ENCODE measurements at places on chromosomes 16 and 17.

GRCh38 chr17:38861399-38861843 is 7.9 kb upstream of the RPL23 start:
- peak; percentile 50 for DNase-seq

DNA sequence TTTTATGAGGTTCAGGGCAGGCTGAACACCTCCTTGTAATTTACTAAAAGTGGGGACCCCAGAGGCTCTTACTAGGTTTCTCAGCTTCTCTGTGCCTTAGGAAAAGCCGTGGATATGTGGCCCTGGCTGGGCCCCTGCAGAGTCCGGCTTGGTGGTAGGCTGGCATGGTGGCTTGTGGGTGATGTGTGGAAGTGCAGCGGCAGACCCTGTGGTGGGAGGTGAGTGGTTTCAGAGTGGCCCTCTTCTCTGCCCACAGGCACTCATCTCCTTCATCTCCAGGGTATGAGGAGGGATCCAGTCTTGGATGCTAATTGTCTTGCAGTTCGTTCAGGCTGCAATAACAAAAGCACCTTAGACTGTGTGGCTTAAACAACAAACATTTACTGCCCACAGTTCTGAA is 58.9 kb downstream of the ASIC2 start:
- DNase-seq: no peak

DNA sequence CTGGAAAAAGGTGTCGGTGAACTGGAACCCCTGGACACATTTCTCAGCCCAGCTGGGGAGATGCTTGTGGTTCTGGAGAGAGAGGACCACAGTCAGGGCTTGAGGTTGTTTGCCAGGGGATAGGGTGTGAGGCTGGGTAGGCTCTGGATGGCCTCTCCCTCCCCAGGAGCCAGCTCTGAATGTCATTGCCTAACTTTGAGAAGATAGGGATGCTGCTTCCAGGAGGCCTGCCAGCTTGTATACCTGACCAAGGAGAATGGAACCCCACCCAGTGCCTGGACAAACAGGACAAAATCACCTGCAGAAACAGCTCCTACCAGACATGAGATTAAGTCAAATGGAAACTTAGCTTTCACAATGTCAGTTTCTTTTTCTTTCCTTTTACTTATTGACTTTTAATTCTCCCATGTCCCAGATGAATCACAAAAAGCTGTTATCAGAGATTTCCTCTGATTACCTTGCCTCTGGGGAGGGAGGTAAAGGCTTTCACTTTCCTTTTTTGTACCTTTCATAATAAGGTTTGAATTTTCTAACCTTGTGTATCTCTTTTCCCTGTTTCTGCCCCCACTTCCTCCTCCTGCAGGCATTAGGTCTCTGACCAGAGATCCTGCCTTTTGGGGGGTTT is 29.8 kb upstream of the PLLP start:
- no peak for DNase-seq

DNA sequence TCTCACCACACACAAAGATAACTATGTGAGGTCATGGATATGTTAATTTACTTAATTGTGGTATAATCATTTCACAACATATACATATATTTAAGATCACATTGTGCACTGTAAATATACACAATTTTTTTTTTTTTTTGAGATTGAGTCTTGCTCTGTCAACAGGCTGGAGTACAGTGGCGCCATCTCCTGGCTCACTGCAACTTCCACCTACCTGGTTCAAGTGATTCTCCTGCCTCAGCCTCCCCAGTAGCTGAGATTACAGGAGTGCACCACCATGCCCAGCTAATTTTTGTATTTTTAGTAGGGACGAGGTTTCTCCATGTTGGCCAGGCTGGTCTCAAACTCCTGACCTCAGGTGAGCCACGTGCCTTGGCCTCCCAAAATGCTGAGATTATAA is 11.5 kb upstream of the PRSS54 start:
- DNase-seq: peak; percentile 50

DNA sequence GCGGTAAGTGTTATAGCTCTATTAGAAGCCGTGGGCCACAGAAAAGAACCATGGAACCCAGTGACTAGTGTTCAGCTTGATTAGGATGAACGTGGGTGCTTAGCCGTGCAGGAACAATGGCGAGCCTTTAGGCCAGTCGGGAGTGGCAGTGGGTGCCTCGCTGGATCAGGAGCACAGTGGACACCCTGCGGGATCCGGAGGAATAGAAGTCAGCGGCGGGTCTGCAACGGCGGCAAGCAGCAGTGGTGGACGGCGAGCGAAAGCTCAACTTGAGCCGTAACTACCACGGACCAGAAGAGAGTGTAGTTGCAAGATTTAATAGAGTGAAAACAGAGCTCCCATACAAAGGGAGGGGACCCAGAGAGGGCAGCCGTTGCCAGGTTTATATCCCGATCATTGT is 37.3 kb upstream of the CDH15 start:
- no peak for DNase-seq

DNA sequence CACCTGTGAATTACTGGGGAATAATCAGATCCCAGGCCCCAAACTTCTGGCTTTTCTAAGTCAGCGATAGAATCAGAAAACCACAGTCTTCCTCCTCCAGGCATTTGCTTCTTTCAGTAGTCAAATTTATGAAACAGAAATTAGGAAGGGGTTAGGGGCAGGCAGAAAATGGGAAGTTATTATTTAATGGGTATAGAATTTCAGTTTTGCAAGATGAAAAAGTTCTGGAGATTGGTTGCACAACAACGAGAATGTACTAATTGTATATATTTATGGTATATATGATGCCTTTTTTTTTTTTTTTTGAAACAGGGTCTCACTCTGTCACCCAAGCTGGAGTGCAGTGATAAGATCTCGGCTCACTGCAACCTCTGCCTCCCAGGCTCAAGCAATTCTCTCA is 23.5 kb downstream of the ORC6 start:
- DNase-seq: no peak

DNA sequence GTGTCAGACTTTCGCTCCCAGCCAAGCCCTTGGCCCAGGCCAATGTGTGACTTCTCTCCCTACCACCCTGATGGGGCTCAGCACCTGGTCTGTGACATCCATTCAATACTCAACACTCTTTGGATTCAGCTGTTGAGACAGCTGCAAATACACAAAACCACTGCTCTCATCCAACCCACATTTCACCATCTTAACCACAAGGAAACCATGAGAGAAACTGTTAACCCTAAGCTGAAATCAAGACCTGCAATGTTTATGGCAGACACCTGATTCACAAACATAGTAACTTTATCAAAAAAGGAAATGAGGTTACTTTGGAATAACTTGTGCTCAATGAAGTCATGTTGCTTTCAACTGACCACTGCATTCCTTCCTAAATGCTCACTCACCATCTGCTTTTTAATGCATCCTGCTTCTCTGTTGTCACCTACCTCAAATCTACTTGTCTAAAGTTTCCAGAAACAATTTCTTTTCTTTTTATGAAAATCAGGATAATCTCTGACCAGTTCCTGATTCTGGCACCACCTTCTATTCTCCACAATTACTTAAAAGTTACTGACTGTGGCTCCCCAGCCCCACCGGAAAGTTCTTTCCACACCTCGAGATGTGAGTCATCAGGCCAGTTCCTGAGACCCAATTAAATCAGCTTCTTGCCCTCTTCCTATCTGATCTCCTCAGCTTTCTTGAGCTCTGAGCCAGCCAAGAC is 88.2 kb downstream of the NOG start:
- peak; percentile 7 for DNase-seq

GRCh38 chr17:48637323-48638260 is 11.4 kb upstream of the HOXB9 start:
- DNase-seq: no peak
